Stimulated activated CD4-positive, alpha-beta T cell treated with anti-CD3 and anti-CD28 coated beads, Interleukin-1b, Interleukin-23, amount 100 ng/mL, for 1 hour (primary cell): ENCODE measurements at places on chromosomes 6 and 20.

- DNase-seq: no peak
Measured at GRCh38 chr6:133583907-133584427, 304.9 kb upstream of the TCF21 start.

- no peak for DNase-seq
Measured at GRCh38 chr6:167094820-167095637, 27.9 kb upstream of the CCR6 start.

DNA sequence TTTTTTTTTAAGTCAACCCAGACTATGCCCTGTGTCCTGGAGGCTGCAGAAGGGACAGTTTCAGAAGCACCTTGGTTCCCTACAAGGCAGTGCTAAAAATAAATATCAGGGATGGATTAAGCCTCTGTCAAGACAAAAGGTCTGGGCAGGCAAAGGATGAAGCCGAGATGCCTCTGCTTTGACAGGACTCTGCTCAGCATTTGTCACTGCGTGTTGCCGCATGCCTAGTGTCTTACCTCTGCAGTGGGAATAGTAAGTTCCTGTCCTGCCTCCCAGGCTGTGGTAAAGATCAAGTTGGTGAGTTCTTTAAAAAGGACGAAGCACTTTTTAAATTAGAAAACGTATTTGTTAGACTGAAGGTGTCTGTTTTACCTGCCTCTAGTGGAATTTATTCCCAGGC is 15.1 kb downstream of the AAR2 start:
- no peak for DNase-seq

DNA sequence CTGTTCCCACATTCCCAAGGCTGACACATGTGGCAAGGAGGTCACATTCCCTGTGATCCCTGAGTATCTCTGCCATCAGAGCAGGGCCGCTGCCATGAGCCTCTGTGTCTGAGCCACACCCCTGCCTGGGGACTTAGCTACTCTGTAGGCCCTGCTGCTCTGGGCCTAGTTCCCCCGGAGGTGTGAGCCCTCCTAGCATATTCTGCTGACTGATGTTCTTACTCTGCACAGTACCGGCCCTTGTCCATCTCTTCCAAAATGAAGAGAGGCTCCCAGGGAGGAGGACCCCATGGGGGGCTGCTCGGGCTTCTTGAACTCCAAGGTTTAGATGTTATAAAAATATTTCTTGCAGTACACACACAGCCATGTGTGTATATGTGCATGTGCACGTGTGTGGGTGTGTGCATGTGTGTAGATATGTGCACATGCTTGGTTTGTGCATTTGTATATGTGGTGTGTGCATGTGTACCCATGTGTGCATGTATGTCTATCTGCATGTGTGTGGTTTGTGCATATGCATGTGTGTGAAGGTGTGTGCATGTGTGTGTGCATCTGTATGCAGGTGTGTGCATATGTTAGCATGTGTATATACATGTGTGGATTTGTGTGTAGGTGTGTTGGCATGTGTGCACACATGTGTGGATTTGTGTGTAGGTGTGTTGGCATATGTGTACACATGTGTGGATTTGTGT is 101.2 kb downstream of the ERMARD start:
- DNase-seq: no peak

DNA sequence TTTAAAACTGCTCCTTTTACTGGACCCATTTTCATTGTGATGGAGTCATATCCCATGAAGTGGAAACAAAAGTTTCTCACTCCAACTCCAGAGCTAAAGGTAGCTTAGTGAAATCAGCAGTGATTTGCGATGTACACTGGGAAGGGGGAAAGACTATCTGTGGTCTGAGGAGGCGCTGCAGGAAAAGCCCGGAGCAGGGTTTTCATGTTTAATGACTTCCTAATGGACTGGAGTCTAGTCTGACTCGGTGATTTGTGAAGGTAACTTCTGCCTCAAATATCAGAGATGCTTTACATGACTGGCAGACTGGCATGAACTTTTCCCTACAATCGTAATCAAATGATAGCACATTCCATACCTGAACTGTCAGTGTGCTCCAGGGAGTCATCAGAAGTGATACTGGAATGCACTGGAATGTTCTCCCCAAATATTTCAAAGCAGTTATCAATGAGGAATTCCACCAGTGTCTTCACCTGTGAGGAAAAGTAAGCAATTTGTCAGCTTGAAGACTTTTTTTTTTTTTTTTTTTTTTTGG is 7.0 kb downstream of the TAGAP start:
- no peak for DNase-seq

- DNase-seq: no peak
Measured at GRCh38 chr6:164107297-164107995, 692.9 kb downstream of the QKI start.

- DNase-seq: no peak
Measured at GRCh38 chr6:20657274-20657800, 123.1 kb downstream of the CDKAL1 start.

GRCh38 chr6:91744566-91744965 is 1157.7 kb upstream of the MAP3K7 start:
- DNase-seq: no peak
